SK-N-SH (cell line): ENCODE measurements at places on chromosomes 4 and X.

GRCh38 chr4:68272380-68272779 lies 26.9 kb upstream of the TMPRSS11B start:
- no peaks in the 10 kb centered on the region for H3K36me3 ChIP-seq
- no peak overlapping the region for H3K27ac ChIP-seq
- H3K27me3 ChIP-seq = no peaks in the 10 kb centered on the region; the same call in 1 of the 2 replicates
- DNase-seq = no peak
- peak overlapping the region; percentile 36; the same call in 1 of the 2 replicates for H3K4me3 ChIP-seq

- H3K27ac ChIP-seq = no peak overlapping the region
- no peak overlapping the region for H3K4me3 ChIP-seq
- H3K27me3 ChIP-seq = no peaks in the 10 kb centered on the region
- no peaks in the 10 kb centered on the region for H3K36me3 ChIP-seq
- DNase-seq = no peak
- H3K4me1 ChIP-seq = no peaks in the 10 kb centered on the region
Observed at GRCh38 chr4:88993246-88993645, 63.7 kb downstream of the FAM13A start.

- no peak overlapping the region for H3K27ac ChIP-seq
- no peaks in the 10 kb centered on the region for H3K27me3 ChIP-seq
- H3K4me1 ChIP-seq = peaks cover 34% of the 10 kb centered on the region; the same call in 1 of the 2 replicates
- H3K36me3 ChIP-seq = no peaks in the 10 kb centered on the region
Observed at GRCh38 chr4:143363332-143363731, 26.7 kb downstream of the GAB1 start.

DNA sequence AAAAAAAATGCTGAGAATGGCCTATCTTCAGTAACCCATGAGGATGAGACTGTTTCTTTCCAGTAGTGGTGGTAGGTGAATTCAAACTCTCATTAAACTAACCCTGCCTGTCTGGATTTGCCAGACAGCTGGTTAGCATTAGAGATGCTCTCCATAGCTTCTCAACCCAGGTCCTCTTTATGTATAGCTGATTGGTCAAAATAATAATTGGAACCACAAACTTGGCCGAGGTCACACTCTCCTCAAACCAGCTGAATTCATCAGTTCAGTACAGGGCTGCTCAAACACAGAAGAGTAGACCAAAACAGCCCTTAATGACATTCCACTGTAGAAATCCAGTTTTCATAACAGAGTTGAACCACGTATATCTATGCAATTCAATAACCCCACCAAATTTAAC lies 85.3 kb downstream of the HCCS start:
- no peak overlapping the region for H3K27ac ChIP-seq
- no peaks in the 10 kb centered on the region for H3K36me3 ChIP-seq
- H3K4me3 ChIP-seq = no peak overlapping the region
- H3K4me1 ChIP-seq = peaks cover 2% of the 10 kb centered on the region
